ENCODE measurements at places on chromosomes 1 and 21.

DNA sequence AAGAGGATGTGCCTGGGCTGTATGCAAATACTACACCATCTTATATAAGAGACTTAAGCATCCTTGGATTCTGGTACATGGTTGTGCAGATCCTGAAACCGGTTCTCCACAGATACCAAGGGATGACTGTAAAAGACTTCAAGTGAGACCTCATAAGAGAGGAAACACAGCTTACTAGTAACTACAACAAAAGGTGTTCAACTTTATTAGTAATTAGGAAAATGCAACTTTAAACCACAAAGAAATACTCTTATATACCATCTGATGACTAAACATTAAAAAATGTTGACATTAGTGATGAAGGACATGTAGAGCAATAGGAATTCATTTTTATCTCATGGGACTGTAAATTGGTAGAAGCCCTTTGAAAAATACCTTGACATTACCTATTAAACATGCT lies 102.7 kb downstream of the RASAL2 start:
- DNase-seq, result no peak

- peak; percentile 22 for DNase-seq
These were observed 2.1 kb downstream of the BRINP3 start for GRCh38 chr1:190475421-190476141.

DNA sequence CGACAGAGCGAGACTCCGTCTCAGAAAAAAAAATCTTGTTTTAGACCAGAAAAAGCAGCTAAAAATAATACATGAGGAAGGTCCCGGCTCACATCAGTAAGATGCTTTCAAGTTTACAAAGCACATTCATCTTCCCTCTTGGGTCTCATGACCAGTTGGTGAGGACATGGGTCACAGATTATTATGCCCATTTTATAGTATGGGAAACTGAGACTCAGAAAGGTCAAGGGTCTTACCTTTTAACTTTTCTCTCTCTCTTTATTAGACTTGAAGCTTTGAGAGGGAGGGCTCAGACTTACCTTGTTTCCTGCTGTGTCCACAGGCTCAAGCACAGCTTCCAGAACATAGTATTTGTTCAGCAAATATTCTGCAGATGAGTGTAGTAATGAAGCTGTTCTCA lies 13.2 kb upstream of the RCC2 start:
- DNase-seq, result no peak

- peak; percentile 56 for DNase-seq
These were observed 19.7 kb upstream of the ALDH9A1 start for GRCh38 chr1:165717918-165718515.

GRCh38 chr1:12602659-12603024 lies 15.4 kb downstream of the DHRS3 start:
- no peak for DNase-seq

GRCh38 chr1:67759066-67759465 lies 74.1 kb downstream of the GADD45A start:
- no peak for DNase-seq

GRCh38 chr1:171472183-171472647 lies 13.1 kb upstream of the PRRC2C start:
- no peak for DNase-seq

GRCh38 chr1:167631386-167631935 lies 1.4 kb downstream of the RCSD1 start:
- DNase-seq, result no peak

- DNase-seq, result no peak
These were observed 26.6 kb downstream of the CAPZA1 start for GRCh38 chr1:112646225-112646624.

- no peak for DNase-seq
These were observed 51.5 kb upstream of the PTCH2 start for GRCh38 chr1:44894591-44894990.

DNA sequence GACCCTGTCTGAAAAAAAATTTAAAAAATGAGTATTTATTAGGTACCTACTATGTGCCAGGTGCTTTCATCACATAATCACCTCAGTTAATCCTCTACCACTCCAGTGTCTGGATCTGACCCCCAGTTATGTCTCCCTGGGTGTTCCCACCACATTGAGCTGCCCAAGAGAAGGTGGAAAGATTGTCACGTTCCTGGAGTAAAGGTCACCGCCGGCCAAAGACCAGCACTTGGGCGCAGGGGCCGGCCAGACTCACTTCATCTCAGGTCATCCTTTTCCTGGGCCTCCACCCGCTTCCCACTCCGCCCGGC lies 714 bp downstream of the PYCR2 start:
- no peak for DNase-seq

DNA sequence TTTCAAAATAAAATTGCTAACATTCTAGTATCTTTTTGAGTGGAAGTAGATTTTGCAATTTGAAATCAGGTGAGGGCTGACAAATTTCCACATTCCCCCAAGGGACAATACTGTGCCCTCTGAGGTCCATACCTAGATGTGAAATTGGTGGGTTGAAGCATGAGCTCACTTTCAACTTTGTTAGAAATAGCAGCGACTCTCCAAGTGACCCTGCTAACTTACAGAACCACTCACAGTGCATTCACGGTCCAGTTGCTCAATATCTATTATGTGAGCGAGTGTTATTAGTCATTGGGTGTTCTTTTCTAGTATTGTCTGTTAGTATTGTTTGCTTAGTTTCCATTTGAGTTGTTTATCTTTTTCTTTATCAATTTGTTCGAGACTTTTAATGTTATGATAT lies 53.6 kb upstream of the ASB17 start:
- no peak for DNase-seq

GRCh38 chr1:231118704-231119453 lies 43.0 kb upstream of the TRIM67 start:
- DNase-seq, result no peak

GRCh38 chr1:101276818-101277217 lies 40.0 kb downstream of the S1PR1 start:
- DNase-seq, result no peak

DNA sequence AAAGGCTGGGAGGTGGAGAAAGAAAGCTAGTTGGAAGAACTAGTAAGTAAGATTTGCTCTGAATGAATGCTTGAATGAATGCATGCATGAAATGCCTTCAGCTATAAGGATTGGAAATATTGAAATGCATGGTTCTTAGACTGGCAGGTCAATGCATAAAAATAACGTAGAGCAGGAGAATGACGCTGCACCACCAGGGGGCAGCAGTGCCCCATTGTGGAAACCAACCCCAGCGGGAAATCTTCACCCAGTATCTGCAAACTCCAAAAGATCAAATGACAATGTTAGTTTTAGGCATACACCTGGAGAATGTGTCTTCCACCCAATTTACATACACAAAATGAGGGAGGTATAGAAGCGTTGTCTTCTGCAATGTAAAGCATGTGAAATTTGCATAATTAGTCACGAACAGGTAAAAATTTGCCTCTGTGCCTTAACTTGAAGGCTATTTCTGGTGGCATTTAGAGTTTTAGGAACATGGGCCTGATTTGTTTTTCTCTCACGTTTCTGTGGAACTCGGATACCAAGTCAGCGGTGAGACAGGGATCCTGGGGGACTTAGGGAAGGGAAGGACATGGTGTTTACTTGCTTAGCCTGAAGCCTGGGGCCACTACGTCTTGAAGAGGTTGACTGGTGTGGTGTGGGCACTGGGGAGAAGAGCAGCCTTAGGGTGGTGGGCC lies 78.6 kb downstream of the HHAT start:
- DNase-seq, result peak; percentile 74

DNA sequence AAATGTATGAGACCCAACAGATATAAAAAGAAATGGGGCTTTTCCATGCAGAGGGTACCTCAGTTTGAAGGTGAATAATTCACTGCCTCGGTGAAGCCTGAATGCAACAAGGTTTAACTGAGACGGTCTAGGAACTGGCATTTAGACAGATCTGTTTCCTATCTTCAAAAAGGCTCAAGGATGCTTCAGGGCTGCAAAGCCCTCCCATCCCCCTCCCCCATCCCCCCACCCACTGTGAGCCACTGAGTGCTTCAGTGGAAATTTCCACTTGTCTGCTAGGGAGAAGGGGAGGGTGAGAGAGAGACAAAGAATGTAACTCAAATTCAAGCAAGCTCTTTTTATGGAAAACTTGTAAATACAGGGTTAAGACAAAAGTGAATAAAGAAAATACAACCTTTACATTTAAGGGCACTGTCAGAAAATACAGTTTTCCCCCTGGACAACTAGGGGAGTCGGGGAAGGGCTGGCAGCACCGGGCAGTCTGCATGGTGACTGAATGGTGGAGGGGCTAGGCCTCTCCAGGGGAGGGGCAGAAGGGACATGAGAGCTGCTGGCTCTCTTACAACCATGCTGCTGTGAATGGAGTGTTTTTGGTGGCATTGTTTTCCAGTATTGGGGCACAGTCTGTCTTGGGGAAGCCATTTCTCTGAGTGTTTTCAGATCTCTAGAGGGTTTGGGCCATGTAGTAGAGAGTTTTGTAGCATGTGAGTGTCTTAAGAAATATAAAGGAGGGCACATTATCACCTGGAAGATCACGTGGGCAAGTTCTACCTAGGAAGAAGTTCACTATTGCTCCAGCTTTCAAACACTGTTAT lies 56.7 kb downstream of the MRPS6 start:
- DNase-seq, result peak; percentile 51

GRCh38 chr1:41599912-41600311 lies 115.4 kb upstream of the EDN2 start:
- no peak for DNase-seq

DNA sequence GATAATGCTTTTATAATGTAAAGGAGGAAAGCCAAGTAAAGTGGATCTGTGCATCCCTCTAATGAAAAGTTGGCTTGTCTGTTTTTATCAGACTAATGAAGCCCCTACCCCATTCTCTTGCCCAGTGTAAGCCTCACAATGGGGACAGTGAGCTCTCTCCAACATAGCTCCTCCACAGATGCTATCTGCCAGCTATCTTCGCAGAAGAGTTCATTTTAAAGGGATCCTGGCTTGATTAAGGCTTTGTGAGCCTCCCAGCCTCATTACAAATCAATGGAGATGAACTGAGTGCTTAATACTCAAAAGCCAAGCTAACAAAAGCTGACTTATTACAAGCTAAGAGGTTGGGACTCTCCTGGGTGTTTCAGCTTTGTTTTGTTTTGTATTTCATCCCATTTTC lies 514.7 kb downstream of the NUF2 start:
- DNase-seq, result no peak

DNA sequence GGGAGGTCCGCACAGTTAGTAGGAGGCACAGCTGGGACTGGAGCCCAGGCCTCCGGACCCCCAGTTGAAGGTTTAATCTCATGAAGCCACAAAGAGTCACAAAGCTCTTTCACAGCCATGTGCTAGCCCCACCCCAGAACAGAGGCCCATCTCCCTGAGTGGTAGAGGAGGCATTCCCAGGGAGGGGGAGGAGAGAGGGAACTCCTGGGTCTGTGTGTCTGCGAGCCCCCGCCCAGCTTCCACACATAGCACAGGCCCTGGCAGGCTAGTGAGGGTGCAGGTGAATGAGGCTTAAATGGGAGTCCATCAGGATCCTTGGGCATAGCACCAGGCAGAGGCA lies 197.8 kb downstream of the MATN1 start:
- DNase-seq, result no peak

GRCh38 chr1:86356247-86356646 lies 39.9 kb downstream of the ODF2L start:
- DNase-seq, result peak; percentile 42

GRCh38 chr1:95122151-95122697 lies 5.1 kb downstream of the TLCD4 start:
- no peak for DNase-seq

GRCh38 chr1:234724516-234725176 lies 114.7 kb upstream of the IRF2BP2 start:
- DNase-seq, result peak; percentile 94

DNA sequence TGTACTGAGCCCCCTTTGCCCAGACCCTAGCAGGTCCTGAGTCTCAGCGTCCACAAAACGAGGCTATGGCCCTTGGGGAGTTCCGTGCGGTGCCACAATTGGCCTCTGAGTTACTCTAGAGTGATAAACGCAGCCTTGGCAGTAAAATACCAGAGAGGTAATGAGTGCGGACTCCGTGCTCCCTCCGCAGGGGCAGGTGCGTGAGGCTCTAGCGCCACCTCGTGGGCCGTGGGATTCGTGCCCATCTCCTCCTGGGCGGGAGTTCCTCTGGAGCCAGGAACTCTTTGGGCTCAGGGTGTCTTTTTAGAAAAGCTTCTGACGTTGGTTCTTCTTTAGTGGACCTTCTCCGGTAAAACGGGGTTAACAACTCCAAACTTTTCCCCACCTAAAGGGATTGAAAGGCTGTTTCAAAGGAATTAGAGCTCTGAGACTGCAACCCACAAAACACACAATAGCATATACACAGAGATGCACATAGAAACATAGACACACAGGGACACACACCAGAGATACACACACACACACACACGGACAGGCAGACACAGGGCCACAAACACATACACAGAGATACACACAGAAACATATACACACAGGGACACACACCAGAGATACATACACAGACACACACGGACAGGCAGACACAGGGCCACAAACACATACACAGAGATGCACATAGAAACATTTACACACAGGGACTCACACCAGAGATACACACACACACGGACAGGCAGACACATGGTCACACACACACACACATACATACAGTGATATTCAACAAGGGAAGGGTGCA lies 99.4 kb downstream of the KCNJ15 start:
- DNase-seq, result peak; percentile 84

DNA sequence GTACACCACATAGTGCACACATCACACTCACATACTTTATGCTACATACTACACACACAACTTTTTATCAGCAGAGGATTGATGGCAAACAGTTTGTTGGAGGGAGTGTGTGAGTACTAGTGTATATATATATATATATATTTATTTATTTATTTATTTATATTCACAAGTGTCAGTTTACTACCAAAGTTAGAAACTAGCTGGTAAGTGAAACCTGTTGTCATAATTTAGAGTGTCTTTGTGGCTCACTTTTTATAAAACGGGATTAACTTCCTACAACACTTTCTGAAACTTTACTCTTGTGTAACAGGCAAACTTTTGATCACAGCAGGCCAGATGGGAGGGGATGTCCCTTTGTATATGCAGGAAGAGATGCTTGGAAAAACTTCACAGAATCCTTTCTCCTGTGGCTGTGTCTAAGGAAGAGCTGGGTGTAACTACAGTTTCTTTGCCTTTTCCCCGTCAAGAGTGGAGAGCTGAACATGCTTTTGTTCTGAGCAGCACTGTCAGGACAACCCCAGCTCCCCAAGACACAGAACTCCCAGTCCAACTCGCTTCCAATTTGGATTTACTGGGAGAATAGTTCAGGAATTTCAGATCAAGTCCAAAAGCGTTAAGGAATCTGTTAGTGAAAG lies 1.9 kb upstream of the SAMD13 start:
- DNase-seq, result peak; percentile 24

DNA sequence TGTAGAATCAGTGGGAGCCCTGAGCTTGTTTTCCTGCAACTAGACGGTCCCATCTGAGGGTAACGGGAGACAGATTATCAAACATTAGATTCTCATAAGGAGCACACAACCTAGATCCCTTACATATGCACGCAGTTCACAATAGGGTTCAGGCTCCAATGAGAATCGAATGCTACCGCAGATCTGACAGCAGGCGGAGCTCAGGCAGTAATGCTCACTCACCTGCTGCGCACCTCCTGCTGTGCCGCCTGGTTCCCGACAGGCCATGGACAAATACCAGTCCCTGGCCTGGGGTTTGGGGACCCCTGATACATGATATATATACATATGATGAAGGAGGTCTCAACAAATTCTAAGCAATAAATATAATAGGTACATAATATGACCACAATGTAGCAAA lies 19.7 kb upstream of the SMIM12 start:
- no peak for DNase-seq

GRCh38 chr1:41728403-41729202 lies 190.1 kb downstream of the HIVEP3 start:
- no peak for DNase-seq

GRCh38 chr1:226444901-226445300 lies 37.0 kb upstream of the PARP1 start:
- no peak for DNase-seq

All from right hindlimb (tissue), 1 donor.